Stimulated activated CD8-positive, alpha-beta memory T cell treated with anti-CD3 and anti-CD28 coated beads, Interleukin-15, amount 100 ng/mL, for 48 hours (primary cell): ENCODE measurements at places on chromosomes 12 and 14.

- DNase-seq: no peak
Measured at GRCh38 chr12:113392988-113393579, 10.6 kb downstream of the SDS start.

DNA sequence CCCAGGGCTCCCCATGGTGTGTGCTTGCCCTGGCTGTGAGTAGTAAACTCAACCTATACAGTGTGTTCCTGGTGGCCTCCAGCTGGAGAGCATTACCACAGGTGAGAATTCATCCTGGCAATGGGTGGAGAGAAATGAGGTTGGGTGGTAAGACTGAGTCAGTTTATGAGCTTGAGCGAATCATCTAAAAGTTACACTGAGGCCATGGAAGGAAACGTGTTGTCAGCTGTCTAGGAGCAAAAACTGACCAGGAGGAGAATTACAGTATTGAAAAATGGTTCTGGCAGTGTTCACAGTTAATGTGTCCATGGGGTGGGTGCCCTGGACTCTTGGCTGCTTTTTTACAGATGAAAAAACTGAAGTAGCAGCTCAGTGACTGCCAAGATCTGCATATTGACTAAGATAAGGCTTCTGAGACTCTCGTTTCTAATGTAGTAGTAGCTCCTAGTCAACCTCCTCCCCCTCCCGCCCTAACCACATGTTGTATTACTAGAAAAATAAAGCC, 202.0 kb upstream of the AMIGO2 start:
- DNase-seq: no peak

DNA sequence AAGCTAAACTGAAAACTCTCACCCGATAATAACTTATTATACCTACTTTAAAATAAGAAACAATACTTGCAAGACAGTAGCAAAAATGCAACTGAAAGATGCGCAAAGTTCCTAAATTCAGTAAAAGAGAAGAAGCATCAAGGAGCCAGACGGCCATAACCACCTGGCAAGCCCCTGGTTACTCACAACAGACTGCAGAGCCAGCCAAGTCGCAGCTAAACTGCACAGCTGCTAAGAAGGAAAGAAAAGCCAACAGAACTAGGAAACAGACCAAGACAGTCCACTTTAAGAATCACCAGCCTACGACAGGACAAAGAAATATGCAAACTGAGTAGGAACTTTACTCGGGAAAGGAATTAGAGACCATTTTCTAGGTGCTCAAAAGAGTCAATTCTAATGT, 127.9 kb downstream of the TMTC1 start:
- no peak for DNase-seq

DNA sequence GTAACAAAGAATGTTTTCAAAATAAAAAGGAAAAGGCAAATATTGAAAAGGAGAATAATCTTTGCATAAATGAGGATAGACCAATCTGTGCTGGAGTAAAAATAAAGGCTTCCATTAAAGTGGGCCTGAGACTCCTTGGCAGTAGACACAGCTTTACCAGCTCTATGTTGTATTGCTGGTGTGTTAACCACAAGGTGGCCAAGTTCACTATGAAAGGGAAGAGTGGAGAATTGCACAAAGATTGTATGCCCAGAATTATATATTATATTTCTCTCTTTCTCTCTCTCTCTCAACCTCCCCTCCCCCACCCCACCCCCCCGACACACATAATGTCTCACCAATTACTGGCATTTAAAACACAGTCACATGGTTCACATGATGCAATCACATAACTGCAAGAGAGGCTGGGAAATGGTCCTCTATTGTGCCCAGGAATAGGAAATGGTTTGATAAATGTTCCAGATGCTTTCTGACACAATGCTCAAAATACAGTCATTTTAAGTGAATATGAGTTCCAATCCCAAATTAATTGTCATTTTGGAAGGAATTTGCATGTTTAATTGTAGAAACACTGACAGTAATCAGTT, 222.6 kb upstream of the SYT1 start:
- no peak for DNase-seq

GRCh38 chr12:12641650-12642049, 30.0 kb downstream of the CREBL2 start:
- no peak for DNase-seq

DNA sequence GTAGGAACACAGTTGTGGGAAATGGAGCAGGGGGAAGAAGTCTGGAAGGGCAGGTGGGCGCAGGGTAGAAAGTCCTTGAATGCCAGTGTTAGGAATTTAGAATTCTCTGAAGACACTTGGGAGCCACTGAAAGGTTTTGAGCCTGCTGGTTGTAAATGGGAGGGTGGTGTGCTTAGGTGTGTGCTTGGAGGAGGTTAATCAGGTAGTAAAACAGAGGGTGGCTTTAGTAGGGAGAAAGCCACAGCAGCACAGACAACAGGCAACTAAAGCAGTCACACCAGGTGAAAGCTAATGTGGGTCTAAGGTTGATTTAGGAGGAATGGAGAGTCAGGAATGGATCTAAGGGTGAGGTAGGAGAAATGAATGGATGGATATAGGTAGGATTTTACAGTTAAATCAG, 385.0 kb downstream of the ZFP36L1 start:
- no peak for DNase-seq
